ENCODE measurements at places on chromosomes 7 and 10.
A peak's percentile ranks its signal among the peaks of the same experiment; 100 is the strongest.

GRCh38 chr7:44534501-44534900 lies 6.6 kb downstream of the NPC1L1 start:
- peak; percentile 79 for DNase-seq

DNA sequence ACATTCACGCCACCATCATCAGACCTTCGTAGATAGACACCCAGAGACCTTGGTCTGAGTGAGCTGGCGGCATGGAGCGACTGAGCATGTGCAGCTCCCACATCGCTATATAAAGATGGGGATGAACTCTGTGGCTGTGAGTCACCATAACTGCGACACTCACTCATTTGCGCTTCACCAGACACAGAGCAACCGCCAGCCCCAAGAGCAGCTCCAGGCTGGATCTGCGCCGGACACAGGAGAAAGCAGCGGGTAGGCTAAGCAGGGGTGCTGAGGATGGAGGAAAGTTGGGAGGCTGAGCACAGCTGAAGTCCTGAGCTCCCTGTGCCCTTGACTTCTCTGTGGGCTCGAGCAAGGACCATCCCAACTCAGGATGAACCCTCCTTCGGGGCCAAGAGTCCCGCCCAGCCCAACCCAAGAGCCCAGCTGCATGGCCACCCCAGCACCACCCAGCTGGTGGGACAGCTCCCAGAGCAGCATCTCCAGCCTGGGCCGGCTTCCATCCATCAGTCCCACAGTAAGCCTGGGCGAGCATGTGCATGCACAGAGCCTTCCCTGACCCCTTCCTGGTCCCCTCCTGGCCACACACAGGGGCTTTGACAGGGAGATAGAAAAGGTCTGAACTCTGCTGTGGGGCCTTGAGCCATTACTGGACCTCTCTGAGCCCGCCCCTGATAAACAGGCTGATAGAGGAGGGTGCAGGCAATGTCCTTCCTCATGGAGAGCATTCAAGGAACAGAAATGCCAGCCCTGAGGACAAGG lies at the start of gene OPN4:
Gene OPN4 (plus strand): TSS at position 137 of the 762 bp plus-strand sequence. CDS start 237 bp downstream, at position 374.
- DNase-seq: no peak

- DNase-seq: no peak
These were observed 15.4 kb downstream of the GSDME start for GRCh38 chr7:24741679-24742505.

DNA sequence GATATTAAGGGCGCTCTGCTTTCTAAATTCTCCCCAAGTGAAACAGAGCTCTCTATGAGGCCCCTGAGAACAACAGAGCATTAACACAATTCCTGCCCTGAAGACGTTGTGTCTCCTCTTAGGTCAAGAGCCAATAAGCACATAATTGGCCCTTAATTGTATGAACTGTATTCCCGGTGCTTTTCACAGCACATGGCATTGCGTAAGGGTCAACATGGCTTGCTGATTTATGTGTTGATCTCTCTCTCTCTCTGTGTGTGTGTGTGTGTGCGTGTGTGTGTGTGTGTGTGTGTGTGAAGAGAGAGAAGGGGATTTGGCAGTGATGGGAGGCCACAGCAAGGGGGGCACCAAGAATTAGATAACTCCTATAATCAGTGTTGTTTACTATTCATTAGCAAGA lies 40.5 kb downstream of the LYZL1 start:
- no peak for DNase-seq

DNA sequence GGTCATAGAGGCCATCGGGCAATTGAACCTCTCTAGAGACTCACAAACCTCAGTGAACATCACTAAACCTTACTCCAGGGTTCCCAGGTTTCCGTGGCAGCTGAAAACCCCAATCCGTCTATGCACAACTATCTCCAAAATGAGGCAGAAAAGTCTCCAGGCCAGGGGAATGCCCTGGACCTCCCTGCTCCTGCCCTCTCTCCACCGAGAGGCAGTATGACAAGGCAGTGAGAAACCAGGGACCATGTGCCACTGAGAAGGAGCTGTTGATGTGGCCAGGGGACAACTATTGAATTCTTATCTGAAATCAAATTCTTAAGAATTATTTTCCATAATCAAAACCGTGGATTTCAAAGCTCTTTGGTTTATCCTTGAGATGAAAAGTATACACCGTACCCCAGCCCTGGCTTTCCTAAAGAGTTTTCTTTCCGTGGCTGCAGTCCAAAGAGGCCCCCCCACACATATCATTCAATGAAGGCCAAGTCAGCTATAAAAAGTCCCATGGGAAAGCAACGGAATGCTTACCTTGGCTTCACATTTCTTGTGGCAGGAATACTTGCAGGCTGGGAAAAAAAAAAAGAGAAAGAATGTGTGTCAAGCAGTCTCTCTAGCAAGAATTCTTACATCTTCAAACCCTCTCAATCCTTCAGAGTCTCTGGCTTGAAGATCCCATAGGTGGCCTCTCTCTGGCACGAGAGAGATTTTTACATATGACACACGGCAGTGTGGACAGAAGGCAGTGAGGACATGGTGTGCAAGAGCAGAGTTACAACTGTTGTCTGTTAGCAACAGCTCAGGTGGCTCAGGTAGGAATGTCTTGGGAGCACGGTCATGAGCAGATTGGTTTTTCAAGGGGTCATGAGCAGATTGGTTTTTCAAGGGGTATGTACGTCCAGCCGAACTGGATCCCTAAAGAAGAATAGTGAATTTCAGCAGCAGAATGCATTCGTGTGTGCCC lies 75.2 kb downstream of the TNS3 start:
- no peak for DNase-seq

GRCh38 chr10:77629775-77630506 lies 7.7 kb downstream of the KCNMA1 start:
- DNase-seq: no peak

DNA sequence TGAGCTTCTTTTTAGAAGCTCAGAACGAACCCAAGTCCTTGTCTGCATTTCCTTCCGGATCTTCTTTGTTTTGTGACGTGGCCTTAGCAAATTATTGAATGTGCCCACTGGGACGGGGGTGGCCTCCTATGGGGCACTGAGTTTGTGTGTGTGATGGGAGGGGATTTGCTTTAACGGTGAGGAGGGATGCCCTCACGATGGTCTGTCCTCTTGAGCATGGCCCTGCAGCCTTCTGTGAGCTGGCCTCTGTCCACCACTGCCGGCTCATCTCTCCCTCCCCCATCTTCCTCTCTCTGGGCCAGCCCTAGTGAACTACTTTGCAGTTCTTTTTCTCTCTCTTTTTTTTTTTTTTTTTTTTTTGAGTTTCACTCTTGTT lies 62.9 kb upstream of the MKRN1 start:
- no peak for DNase-seq

GRCh38 chr10:64288404-64288803 lies 767.2 kb downstream of the REEP3 start:
- no peak for DNase-seq

- DNase-seq: no peak
These were observed 76.9 kb downstream of the NRP1 start for GRCh38 chr10:33257439-33258080.

DNA sequence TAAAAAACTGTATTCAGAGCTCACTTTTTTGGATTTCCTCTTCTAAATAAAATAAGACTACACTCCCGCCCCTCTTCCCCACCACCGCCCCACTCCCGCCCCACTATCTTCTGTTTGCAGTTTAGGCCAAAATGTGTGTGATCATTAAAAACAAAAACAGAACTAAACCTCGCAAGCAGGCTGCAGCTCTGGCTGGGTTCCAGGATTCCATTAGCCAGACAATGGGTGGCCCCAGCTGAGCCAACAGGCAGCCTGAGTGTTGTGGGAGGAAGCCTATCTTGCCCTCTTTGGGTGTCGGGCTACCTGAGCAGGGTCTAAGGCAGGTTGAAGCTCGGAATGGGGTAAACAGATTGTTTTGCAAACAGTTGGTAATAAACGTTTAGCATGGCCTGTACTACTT lies 41.7 kb downstream of the ARL4A start:
- peak; percentile 74 for DNase-seq

GRCh38 chr10:133202778-133203651 lies 27.0 kb upstream of the UTF1 start:
- no peak for DNase-seq

GRCh38 chr7:98728555-98728954 lies 111.5 kb downstream of the NPTX2 start:
- no peak for DNase-seq

- no peak for DNase-seq
These were observed 25.5 kb downstream of the C1GALT1 start for GRCh38 chr7:7207876-7208275.

- no peak for DNase-seq
These were observed 30.7 kb downstream of the NKX6-2 start for GRCh38 chr10:132755166-132755711.

GRCh38 chr10:35063837-35064454 lies 26.2 kb downstream of the CUL2 start:
- DNase-seq: no peak

DNA sequence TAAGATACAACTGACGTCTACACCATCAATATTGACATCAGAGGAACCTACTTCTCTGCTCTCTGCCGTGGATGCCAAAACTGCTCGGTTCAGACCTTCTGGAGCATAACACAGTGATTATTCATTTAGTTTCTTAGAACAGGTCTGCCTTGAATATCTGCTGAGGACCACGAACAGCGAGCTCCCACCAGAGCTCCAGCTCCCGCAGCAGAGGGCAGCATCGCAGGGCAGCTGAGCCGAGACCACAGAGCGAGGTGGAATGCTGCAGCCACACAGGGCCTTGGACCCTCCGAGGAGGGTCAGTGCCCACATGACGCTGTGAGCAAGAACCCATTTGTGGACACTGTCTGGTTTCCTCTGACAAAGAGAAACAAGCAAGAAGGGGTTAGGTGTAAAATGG lies 6.8 kb downstream of the VIPR2 start:
- no peak for DNase-seq

DNA sequence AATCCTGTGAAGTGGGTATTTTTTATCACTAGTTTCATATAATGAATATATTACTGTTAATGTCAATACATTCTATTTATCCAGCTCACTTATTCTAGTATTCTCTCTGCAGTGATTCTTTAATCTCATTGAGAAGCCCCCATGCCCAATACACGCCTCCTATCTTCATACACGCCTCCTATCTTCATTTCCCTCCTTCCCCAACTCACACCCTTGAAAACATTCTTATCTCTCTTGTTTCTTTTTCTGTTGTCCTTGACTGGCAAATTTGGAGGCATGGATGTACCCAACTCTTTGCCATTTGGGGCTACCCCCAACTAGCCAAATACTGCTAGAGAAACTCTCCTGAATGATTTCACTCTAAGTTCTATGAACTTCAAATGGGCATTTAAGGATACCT lies 40.5 kb downstream of the ST8SIA6 start:
- no peak for DNase-seq

GRCh38 chr7:74401137-74401859 lies 52.4 kb upstream of the GTF2IRD1 start:
- peak; percentile 93 for DNase-seq

GRCh38 chr7:92276460-92276864 lies 30.7 kb downstream of the ANKIB1 start:
- DNase-seq: no peak

GRCh38 chr10:96271016-96271815 lies at the start of gene BLNK:
BLNK (minus strand) TSS chr10:96271569; CDS start chr10:96271398, 171 bp downstream.
- DNase-seq: no peak

GRCh38 chr10:45253183-45253914 lies 62.1 kb downstream of the OR13A1 start:
- no peak for DNase-seq

GRCh38 chr7:22251281-22251680 lies 105.7 kb downstream of the RAPGEF5 start:
- DNase-seq: no peak

GRCh38 chr7:112124061-112124766 lies 82.0 kb downstream of the DOCK4 start:
- no peak for DNase-seq

GRCh38 chr7:108358553-108358952 lies 97.7 kb downstream of the NRCAM start:
- DNase-seq: no peak

DNA sequence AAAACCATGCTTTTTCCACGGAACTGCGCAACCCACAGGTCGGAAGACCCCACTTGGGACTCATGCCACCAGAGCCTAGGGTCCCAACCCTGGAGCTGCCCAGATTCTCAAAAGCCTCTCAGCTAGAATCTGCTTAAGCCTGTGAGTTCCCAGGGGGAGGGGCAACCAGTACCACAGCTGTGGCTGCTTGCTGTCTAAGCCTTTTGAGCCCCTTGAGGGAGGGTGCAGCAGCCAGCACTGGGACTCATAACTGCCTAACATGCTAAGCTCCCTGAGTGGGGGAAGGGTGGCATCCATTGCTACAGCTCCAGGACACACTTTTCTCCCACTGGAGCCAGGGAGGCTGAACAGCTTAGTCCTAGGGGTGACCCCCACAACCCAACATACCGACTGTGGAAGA lies 485.6 kb upstream of the GRM3 start:
- DNase-seq: no peak

- no peak for DNase-seq
These were observed 448.5 kb downstream of the KCNMA1 start for GRCh38 chr10:77189075-77189474.

GRCh38 chr7:11135573-11135972 lies 161.9 kb downstream of the PHF14 start:
- no peak for DNase-seq

DNA sequence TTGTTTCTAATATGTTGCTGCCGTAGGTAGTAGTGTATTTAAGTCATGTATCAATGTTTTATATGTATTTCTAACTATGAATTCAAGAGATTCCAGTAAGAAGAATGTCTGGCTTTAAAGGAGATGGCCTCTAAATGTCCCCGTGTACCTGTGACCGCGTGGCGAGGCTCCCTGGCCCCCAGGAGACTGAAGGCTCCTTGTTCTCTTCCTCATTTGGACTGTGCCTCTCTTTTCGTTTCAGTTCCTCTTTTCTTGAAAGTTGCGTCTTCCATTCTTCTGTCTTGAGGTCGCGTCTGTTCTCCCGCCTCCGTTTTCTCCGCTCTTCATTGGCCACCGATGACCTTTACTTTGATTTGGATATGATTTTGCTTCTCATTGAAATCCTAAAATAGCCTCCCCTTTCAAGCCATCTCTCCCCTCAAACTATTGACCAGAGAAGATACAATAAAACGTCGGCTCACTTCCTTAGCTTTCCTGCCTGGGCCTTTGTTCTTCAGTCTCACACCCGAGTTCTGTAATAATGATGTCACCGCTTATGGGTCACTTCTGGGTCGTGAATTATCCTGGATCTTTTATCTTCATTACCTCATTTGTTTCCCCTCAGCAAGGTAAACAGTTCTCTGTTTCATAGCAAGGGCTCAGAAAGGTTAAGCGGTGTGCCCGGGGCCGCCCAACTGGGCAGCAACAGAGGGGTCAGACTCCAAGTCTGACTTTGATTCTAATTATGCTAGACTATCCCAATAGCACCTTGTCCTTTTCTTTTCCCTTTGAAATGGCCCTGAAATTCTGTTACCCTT lies 28.7 kb downstream of the WIPI2 start:
- no peak for DNase-seq
